Activated B cell treated with CpG ODN at 0.5 μM for 24 hours (primary cell): ENCODE measurements at places on chromosomes 16 and 17.

DNA sequence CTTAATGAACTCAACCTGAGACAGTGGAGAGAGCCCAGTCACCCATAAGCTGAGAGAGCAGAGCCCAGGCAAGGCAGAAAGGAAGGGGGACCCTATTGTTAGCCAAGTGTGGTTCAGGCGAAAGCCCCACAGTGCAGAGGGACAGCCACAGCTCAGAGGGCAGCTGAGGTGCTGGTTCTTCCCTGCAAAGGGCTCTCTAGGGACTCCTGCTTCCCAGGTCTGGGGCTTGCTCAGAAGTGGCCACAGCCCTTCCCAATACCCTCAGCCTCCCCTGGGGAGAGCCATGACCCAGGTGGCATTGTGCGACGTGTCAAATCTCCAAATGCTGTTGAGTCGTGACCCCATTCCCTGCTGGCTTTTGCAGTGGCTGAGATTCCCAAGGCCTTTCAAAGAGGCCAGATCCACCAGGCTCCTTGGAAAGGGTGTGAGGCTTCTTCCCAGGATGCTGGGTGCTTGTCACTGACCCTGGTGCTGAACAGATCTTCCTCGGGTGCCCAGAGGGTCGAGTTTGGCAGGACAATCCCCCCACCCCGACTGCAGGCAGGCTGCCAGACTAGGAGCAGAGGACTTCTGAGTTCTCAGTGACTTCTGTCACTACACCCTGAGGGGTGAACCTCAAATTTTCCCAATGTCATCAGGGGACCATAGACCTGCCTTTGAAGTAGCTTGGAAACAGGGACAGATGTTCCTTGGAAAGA, 2.5 kb upstream of the CCL17 start:
- DNase-seq = no peak

DNA sequence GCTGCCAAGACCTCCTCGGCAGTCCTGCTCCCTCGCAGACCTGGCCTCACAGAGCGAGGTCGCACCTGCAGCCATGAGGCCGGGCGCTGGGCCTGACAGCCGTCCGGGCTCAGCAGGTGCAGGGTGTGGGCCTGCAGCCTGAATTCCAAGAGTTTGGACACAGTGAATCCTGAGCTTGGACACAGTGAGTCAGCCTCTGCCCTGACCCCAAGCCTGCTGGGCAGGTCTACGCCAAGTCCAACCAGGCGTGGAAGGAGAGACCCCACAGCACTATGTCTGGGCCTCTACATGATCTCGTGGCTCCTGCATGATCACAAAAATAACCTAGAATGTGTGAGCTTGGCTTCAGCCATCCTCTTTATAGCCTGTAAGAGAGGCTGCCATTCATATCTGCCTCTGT, 121.0 kb downstream of the C16orf95 start:
- DNase-seq = no peak

DNA sequence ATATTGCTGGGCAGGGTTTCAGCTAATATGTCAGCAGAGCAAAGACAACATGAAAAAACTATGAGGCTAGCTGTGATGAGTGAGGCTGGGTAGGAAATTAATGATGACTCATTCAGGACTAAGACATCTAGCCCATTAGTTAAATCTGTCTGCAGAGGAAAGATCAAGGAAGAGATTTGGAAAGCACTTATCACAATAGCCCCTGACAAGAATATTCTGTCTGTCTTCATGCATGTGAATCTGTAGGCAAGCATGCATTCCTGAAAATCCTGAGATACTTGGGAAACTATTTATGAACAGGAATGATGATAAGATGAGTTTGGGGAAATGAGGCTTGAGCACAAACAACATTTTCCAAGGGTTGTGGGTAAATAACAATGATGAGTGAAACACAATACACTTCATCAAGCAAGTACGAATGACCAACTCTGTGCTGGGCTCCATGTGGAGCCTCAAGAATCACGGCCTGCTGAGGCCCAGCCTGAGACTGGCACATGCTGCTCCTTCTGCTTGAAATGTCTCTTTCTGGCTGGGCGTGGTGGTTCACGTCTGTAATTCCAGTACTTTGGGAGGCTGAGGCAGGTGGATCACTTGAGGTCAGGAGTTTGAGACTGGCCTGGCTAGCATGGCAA, 96.5 kb upstream of the ASIC2 start:
- DNase-seq = no peak

- peak; percentile 64 for DNase-seq
These were observed 9.3 kb downstream of the RIPOR1 start for GRCh38 chr16:67537636-67538591.

DNA sequence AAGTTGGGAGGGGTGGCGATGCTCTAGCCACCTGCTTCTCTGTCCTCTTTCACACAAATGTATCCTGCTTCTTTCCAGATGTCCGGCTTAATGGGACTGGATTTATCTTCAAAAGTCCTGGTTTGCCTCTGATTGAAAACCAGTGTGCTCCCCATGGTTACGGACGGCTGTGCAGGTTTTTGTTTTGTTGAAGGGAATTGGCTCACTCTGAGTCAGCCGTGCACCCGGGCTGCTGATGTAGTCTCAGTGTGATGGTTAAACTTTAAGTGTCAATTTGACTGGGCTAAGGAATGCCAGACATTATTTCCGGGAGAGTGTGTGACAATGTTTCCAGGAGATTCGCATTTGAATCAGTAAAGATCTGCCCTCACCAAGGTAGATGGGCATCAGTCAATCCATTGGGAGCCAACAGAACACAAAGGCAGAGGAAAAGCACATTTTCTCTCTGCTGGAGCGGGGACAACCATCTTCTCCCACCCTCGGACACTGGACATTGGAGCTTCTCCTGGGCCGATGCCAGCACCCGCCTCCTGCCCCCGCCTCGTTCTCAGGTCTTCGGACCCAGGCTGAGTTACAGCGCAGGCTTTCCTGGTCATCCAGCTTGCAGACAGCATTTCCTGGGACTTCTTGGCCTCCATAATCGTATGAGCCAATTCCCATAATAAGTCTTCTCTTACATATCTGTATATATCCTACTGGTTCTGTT, 126.9 kb upstream of the TNRC6C start:
- DNase-seq = no peak

GRCh38 chr16:71559855-71560254, 17.0 kb downstream of the TAT start:
- no peak for DNase-seq

GRCh38 chr17:74760404-74761105, 12.1 kb downstream of the NHERF1 start:
- no peak for DNase-seq

GRCh38 chr16:6645768-6646568, 686.7 kb upstream of the RBFOX1 start:
- no peak for DNase-seq

GRCh38 chr17:44900894-44901293, 1.6 kb upstream of the EFTUD2 start:
- no peak for DNase-seq

- no peak for DNase-seq
These were observed 52.7 kb upstream of the KSR1 start for GRCh38 chr17:27403480-27404005.

- no peak for DNase-seq
These were observed 6.4 kb downstream of the DRC7 start for GRCh38 chr16:57700781-57701551.
